ENCODE measurements at places on chromosomes 1 and 21.

DNA sequence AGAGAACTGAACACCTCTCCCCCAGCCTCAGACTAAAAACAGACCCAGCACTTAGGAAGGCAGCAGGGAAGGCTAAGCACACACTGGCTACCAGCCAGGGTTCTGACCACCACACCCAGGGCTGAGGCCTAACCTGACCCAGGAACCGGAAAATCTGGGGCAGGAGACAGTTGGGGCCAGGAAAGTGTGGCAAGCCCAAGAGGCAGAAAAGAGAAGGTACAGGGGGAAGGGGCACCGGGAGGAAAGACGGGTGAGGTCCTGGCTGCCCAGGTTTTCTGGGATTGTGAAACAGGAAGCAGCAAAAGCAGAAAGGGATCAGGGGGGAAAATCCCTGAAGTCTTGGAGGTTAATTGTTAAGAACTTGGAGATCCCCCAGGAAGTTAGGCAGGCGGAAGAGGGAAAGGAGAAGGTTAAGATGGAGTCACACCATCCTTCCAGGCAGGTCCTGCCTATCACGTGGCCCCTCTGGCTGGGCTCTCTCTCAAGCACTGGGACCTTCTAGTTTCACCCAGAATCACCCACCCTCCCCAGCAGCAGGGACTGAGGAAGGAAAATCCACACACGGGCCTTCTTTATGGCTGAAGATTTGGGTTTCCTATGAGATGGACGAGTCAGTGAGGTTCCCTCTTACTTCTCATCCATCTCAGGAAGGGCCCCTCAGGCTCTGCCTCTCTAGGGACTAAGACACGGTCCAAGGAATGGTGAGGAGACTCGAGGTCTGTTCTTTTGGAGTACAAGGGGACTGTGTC lies 2.6 kb downstream of the HDGF start:
- no peak for DNase-seq

- no peak for DNase-seq
These were observed 41.6 kb downstream of the LAMC2 start for GRCh38 chr1:183227422-183228346.

DNA sequence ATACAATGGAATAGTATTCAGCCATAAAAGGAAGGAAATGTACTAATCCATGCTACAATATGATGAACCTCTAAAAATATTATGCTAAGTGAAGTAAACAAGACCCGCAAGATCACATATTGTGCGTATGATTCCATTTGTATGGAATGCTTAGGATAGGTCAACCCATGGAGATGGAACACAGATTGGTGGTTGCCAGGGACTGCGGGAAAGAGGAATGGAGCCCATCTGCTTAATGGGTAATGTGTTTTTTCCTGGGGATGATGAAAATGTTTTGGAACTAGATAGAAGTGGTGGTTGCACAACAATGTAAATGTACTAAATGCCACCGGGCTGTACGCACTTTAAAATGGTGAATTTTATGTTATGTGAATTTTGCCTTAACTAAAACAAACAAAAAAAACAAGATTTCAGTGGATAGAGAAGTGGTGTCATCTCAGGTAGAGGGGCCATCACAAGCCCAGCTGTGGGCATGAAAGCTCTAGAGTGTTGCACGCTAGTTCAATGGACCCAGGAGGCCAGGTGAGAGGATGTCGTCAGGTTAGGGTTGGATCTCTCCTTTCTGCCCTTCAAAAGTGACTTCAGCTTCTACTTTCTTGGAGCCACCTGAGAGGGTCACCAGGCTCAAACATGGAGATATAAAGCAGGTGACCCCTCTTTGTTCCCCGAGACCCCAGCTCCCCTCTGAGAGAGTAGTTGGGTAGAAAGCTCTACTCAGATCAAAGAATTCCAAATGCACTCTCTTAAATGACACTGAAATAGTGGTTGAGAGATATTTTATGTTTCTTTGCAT lies 2.5 kb downstream of the C1orf115 start:
- peak; percentile 29 for DNase-seq

DNA sequence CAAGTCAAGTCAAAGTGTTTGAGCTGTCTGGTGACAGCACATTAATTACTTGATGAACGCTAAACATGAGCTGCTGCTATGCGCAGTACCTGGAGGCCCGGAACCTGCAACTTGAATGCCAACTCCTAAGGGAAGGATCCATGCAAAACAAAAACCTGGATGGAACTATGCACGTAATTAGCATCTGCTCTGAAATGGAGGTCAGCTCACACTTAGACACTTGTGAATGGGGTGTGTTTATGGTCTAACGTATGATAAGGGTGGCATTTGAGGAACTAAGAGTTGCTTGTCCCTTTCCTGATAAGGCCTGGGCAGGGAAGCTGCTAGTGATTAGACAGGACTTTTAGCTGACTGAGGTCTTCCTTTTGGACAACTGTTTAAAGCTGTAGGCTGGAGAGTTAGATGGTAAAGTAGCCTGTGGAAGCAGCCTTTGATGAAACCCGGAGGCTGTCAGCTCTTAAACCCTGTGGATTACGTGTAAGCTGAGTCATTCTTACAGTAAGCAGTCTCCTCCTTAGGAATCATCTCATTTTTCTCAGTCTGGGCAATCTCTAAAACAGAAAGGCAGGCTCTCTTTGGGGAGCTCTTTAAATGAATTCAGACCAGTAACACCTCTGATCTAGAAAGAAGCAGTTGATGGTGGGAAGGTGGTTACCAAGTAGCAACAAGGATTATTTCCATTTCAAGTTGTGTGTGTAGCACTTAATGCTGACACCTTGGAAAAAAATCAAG lies 6.8 kb downstream of the TENT5C start:
- no peak for DNase-seq

DNA sequence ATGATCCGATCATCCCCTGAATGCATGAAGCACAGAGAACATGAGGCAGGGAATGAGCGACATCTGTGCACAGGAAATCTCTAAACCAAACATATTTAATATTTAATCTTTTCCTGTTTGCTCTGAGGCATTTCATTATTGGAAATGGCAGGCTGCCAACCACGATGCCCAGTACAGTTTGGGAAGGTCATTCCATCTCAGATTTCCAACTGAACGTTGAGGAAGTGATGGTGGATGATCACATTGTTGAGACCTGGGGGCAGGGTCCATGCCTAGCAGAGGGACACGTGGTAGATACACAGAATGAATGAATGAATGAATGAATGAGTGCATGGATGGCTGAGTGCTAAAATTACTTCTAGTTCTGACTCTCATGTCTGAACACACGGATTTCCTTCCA lies 15.9 kb upstream of the FASLG start:
- no peak for DNase-seq

DNA sequence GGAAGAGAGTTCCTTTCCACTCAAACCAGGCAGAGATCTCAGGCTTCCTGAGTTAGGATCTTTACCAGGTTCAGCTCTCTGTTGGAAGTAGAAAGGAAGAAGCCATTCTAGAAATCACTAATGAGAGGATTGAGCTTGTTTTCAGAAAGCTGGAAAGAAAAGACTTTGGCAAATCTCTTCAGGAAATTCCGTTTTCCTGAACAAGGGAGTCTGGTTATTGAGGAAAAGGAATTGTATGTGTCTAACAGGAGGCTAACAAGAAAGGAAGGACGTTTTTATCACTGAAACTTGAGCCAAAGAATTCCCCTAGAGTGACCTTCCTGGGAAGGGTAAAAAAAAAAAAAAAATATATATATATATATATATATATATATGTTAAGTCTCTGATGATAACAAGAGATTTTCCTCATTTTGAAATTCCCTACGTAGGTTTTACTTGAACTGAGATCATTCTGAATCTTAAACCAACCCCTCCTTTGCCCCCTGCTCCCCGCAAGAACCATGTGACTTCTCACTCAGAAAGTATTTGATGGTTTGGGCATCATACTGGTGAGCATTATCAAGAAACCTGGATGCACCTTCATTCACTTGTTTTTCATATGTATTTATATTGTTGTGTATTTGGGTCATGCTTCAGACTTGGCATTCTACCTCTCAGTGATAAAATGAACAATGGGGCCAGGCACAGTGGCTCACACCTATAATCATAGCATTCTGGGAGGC lies 98.4 kb upstream of the BMP8A start:
- no peak for DNase-seq

- DNase-seq, result no peak
These were observed 21.2 kb upstream of the XPR1 start for GRCh38 chr1:180610556-180611015.

GRCh38 chr1:30864681-30865080 lies 43.9 kb downstream of the SDC3 start:
- DNase-seq, result no peak

- no peak for DNase-seq
These were observed 657.6 kb downstream of the LMO4 start for GRCh38 chr1:87986130-87986866.

DNA sequence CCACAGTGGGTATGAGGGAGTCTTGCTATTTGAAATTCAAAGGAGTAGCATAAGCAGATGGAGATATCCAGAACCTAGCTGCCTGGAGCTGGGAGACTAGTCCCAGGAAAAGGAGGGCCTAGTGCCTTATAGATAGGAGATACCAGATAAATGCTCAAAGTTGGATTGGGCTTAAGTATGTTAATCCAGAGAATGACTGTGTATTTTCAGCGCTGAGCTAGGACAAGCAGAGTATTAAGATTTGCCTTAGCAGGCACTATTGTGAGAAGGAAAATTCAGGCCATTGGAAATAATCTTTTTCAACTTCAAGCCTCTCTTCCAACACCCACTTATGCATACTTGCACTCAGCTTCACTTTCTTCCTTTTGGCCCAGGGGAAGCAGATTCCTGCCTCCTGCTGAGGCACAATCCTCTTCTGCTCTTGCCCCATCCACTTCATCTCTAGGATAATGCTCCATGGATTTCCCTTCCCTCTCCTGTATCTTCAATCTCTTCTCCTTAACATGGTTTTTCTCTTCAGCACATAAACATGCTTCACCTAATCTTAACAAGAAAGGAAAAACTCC lies 21.1 kb downstream of the PIK3C2B start:
- no peak for DNase-seq

GRCh38 chr1:202540014-202540413 lies 170.2 kb downstream of the SYT2 start:
- DNase-seq, result no peak

GRCh38 chr1:110151175-110151669 lies 928 bp downstream of the SLC6A17 start:
- DNase-seq, result no peak

DNA sequence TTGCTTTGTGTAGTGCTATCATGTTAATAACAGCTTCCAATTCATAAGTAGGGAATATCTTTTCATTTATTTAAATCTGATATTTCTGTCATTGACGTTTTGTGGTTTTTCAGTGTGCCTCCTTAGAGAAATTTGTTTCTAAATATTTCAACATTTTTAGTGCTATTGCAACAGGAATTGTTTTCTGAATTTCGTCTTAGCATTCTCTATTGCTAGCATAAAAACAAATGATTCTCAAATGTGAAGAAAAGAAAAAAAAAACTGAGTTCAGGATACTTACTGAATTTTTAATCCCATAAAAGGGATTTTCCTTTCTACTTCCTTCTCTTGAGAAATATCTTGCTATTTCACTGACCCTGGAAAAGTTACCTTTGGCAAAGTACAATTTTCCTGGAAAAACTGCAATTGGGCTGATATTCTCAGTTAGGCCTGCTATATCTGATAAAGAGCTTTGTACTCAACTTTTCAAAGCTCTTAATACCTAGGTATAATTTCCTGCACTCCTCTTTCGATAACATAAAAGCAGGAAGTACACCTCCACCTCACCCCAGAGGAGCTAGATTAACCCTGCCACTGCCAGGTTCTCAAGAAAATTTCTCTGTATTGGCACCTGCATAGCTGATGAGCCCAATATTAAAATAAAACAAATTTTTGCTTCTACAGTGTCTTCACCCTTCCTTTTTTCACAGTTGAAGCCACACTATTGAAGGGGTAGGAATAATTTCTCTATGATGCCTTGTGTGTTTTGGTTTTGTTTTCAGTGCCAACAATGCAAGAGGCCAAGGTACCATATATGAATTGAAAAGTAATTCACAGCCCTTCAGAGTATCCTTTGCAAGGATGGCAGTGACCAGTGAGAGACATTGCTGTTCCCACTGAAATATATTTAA lies 35.6 kb downstream of the PTPN14 start:
- no peak for DNase-seq

DNA sequence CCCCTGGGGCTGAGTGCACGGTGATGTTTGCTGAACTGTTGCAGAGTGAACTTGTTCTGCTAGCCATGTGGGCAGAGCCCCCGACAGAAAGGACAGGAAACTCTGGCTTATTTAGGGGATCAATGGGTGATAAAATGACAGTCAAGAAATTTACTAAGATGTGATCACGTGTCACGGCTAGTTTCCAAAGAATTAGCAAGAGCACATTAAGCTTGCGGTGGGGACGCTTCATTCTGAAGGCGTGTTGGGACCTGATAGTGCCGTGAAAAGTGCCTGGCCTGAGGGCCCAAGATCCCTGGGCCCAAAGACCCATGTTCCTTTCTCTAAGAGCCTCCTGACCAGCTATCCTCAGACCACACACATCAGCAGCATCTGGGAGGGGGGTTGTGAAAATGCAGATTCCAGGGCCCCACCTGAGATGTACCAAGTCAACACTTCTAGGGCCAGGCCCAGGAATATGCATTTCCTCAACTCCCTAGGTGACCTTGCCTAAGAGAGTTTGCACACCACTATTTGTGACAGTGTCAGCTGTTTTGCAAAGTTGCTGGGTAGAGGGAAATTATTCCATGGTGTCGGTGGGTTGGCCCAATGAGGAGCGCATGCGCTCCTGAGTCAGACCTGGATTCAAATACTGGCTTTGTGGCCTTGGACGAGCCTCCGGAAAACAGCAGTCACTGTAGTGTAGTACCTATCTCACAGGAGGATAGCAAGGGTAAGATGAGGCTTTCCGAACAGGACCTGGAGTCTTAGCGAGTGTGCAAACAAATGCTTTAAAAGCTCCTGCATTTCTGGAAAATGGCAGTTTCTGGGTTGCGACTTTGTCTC lies 77.5 kb downstream of the SPSB1 start:
- no peak for DNase-seq

GRCh38 chr1:76079475-76080227 lies 5.1 kb downstream of the ST6GALNAC3 start:
- DNase-seq, result no peak

DNA sequence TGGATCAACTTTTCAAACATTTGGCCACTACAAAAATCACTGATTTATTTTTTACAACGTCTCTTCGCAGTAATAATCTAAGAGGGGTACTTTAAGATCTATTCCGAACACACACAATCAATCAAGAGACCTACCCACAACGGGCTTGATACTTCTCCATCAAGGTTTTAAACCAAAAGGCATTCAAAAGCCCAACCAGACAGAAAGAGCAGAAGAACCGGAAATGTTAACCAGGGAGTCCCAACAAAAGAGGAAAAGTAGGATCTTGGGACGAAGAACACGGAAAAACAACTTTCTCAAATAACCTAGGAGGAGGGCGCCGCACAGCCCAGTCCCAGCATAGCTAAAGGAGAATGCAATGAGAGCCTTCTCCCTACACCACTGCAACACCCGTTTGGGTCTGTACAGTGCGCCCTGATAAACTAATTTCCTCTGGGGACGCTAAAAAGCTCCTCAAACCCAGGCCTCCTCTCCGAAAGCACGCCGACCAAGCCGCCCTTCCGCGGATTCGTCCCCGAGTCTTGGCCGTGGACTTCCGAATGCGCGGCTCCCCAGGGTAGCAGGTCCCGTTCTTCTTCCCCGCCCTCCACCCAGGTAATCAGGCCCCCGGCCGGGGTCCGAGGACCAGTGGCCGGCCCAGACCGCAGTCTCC lies 623 bp downstream of the RPL22 start:
- DNase-seq, result no peak

- no peak for DNase-seq
These were observed 299.1 kb downstream of the PCP4 start for GRCh38 chr21:40166291-40166843.
